ENCODE measurements at places on chromosomes 12 and 14.

GRCh38 chr14:68634332-68634731 lies 158.5 kb downstream of the ZFP36L1 start:
- DNase-seq = no peak

DNA sequence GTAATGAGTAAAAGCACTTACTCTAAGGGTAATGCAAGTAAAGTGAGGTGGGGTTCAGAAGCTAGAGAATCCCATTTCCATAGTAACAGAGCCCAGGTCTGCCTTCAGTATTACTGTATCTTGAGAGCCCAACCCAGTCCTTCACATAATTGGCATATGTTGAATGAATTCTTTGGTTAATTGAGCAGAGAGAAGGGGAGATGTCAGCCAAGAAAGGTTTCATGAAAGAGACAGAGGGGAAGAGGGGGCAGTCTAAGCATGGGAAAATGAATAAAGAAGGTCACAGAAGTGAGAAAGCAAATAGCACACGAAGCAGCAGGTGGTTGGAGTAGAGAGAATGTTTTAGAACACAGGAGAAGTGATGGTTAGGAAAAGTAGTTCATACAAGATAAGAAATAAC lies 371.1 kb downstream of the SEC23A start:
- DNase-seq = no peak

DNA sequence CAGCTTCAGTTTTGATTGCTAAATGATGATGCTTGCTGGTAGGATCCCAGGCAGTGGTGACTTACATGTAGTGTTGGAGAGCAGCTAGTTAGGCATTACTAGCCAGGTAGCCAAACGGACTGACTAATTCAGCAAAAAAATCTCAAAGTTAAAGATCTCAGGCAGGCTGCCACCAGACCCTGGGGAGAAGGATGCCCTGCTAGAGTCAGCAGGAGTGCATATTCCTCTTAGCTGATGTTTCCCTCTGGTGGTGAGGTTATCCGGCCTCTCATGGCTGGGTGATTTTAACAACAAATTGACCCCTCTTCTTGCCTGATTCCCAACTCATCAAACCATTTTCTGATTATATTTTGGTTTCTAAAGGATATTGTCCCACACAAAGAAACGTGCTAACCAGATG lies 2.8 kb downstream of the EFS start:
- DNase-seq = no peak

GRCh38 chr14:21894003-21894897 lies 220.6 kb upstream of the OR4E1 start:
- DNase-seq = no peak

DNA sequence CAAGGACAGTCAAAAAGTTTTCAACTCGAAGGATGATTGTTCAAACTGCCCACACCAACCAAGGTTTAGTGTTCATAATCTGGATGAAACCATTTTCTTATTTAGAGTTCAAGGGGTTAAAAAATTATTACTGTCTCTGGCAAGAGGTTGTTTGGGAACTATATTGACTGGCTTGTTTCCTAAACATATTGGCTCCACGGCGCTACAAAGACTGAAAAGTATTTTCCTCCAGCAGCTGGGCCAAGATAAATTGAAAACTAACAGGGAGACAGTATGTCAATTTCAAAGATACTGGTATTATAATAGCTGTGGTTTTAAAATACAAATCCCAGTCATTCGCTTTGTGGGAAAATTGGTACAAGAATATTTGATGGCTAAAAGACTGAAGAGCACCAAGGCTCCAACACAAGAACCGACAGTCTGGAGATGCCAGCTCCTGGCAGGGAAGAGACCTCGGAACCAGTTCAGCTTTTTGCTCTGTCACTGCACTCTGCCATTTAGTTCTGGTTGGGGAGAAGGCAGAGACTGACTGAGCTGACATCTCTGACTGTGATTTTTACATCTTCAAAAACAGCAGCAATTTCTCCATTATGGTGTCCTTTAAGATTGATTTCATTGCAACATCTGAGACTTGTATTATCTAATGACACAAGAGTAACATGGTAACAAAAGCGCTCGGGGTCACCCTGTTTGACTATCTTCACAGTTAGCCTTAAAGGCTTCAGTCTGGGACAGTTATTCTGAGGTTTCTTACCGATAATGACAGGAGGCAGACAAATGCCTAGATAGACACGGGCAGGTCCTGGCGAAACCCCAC lies 62.0 kb downstream of the ST8SIA1 start:
- no peak for DNase-seq

GRCh38 chr12:95198914-95199313 lies 18.4 kb downstream of the FGD6 start:
- no peak for DNase-seq
